ENCODE measurements at places on chromosomes 6 and 20. TPM values are rescaled to one million over a fixed set of nuclear protein-coding genes. Genes with fewer than 3 reads are reported as not detected.
A peak's percentile ranks its signal among the peaks of the same experiment; 100 is the strongest.

GRCh38 chr6:170006900-170007467 lies 255.6 kb downstream of the ERMARD start:
- H3K4me3 ChIP-seq = no peak overlapping the region
- DNase-seq = no peak
- no peak overlapping the region for H3K27ac ChIP-seq
- peaks cover 20% of the 10 kb centered on the region for H3K36me3 ChIP-seq

DNA sequence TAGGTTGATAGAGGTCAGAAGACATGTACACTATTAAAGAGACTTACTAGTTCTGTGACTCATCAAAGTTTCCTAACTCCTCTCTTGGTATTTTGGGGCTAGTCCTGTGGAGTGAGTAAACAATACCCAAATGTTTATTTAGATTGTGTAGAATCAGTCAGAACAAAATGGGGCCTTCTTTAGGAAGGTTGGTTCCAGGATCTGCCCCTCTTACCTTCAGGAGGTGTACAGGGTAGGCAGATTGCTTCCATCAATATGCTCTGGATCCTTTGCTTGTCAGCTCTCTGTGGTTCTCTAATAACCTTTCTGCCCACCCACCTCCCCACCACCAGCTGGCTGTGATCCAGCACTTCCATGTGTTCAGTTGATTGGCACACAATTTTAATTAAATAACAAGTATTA lies 107.0 kb downstream of the POPDC3 start:
- peak; percentile 20 for DNase-seq
- no peaks in the 10 kb centered on the region for H3K36me3 ChIP-seq
- H3K4me1 ChIP-seq = peaks cover 15% of the 10 kb centered on the region
- H3K27ac ChIP-seq = no peak overlapping the region
- H3K4me3 ChIP-seq = no peak overlapping the region

- peaks cover 35% of the 10 kb centered on the region for H3K4me1 ChIP-seq
- DNase-seq = no peak
- H3K36me3 ChIP-seq = no peaks in the 10 kb centered on the region
- H3K27ac ChIP-seq = no peak overlapping the region
- no peaks in the 10 kb centered on the region for H3K27me3 ChIP-seq
These were observed 194.9 kb downstream of the BCAS1 start for GRCh38 chr20:53875452-53875851.

The MEI4 gene
- total RNA-seq = not detected

The FOXF2 gene
- total RNA-seq = 13.7 TPM

The DCBLD1 gene
- total RNA-seq = 41.6 TPM

DNA sequence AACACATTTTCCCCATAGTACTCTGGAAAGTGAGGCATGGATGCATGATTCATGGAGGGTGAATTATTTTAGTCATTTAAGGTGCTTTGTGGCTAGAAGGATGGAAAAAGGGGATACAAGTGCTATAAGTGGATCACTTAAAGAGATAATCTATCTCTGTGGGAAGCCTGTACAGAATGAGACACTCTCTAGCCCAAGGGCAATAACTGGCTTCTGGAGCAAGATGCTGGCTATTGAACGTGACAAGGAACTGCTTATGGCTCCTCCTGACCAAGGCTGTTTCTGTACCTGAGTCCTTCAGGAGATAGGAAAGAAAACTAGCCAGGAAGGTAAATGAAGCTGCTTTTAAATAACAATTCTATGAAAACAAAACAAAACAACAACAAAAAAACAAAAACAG lies 590.7 kb downstream of the EYS start:
- no peak overlapping the region for H3K4me3 ChIP-seq
- no peak overlapping the region for H3K27ac ChIP-seq
- DNase-seq = no peak
- no peaks in the 10 kb centered on the region for H3K4me1 ChIP-seq
- H3K36me3 ChIP-seq = no peaks in the 10 kb centered on the region

GRCh38 chr6:168336967-168337366 lies 17.4 kb upstream of the DACT2 start:
- H3K4me3 ChIP-seq = no peak overlapping the region
- no peaks in the 10 kb centered on the region for H3K27me3 ChIP-seq
- H3K27ac ChIP-seq = no peak overlapping the region
- DNase-seq = no peak
- H3K36me3 ChIP-seq = no peaks in the 10 kb centered on the region

The SLC35F1 gene
- not detected for total RNA-seq

- no peak overlapping the region for H3K27ac ChIP-seq
- H3K4me1 ChIP-seq = no peaks in the 10 kb centered on the region
- H3K36me3 ChIP-seq = no peaks in the 10 kb centered on the region
- H3K27me3 ChIP-seq = peaks cover 1% of the 10 kb centered on the region
- no peak overlapping the region for H3K4me3 ChIP-seq
- DNase-seq = no peak
These were observed 494.1 kb upstream of the ARID1B start for GRCh38 chr6:156283091-156283490.

The GJA1 gene
- 98.7 TPM for total RNA-seq

The OR2H2 gene
- not detected for total RNA-seq

DNA sequence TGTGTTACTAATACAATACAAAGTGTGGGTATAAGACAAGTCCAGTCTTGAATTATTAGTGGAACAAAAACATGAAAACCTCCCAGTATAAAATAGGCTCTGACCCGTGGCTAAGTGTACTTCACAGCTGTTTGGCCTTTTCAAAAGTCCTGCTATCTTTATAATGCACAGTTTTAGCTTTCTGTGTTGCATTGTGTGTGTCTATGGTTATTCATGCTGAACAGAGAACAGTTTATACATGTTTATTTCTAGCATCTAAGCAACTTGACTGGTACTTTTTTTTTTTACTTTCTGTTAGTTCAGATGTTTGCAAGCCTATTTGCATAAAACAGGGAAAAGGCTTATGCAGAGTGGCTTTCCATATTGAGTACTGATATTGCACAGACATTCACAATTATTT lies 119.2 kb upstream of the CCN2 start:
- H3K36me3 ChIP-seq = peaks cover 5% of the 10 kb centered on the region
- H3K27me3 ChIP-seq = no peaks in the 10 kb centered on the region
- peaks cover 39% of the 10 kb centered on the region for H3K4me1 ChIP-seq
- no peak overlapping the region for H3K27ac ChIP-seq
- no peak for DNase-seq

The TNF gene
- total RNA-seq = not detected

The ARMC2 gene
- 3.1 TPM for total RNA-seq

Data from HFFc6 (cell line).